NCI-H748 treated with DMSO at 0.1 percent for 48 hours (cell line): ENCODE measurements at places on chromosomes 7 and 10.

- no peak for DNase-seq
These were observed 75.2 kb downstream of the INSIG1 start for GRCh38 chr7:155372782-155373358.

DNA sequence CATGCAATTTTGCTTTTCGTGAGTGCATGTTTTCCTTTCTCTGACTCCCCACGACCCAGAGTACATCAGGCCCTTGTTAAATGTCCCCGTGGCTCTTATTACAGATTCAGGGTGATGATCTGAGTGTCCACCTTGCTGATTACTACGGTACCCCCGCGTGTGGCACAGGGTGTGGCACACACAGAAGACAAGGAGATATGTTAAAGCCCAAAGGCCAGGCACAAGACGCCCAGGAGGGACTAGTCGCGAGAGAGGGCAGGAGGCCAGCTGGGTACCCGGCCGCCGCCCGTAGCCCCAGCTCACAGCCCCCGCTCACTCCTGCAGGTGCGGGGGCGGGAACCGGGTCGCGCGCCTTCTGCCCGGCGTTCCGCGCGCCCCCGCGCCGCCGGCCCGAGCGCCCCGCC, 281 bp upstream of the EXOC6 start:
- DNase-seq: peak; percentile 44

GRCh38 chr7:99209781-99210180, 1.9 kb upstream of the KPNA7 start:
- DNase-seq: no peak

GRCh38 chr10:98361131-98362025, 53.6 kb downstream of the PYROXD2 start:
- DNase-seq: no peak

- no peak for DNase-seq
These were observed 130.4 kb downstream of the JCAD start for GRCh38 chr10:29929006-29929405.

- no peak for DNase-seq
These were observed 428.9 kb upstream of the AUTS2 start for GRCh38 chr7:69169386-69169785.

DNA sequence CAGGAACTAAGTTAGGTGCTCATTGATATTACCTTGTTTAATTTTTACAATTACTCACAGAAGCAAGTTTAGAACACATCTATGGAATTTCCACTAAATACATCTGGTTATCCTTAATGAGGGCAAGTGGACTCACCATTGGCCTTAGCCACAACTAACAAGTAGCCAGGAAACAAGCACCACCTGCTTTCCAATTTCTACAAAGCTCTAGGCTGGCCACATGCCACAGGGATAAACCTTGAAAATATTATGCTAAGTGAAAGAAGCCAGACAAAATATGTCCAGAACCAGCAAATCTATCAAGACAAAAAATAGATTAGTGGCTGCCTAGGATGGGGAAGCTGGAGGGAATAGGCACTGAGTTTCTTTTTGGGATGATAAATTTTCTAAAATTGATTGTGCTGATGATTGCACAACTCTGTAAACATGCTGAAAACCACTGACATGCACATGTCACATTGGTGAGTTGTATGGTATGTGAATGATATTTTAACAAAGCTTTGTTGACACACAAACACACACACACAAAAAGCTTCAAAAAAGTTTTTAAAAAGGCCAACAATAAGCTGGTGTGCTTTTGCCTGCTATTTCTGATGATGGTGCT, 179.4 kb downstream of the CPEB3 start:
- no peak for DNase-seq

GRCh38 chr10:61355211-61355610, 98.0 kb downstream of the TMEM26 start:
- no peak for DNase-seq

DNA sequence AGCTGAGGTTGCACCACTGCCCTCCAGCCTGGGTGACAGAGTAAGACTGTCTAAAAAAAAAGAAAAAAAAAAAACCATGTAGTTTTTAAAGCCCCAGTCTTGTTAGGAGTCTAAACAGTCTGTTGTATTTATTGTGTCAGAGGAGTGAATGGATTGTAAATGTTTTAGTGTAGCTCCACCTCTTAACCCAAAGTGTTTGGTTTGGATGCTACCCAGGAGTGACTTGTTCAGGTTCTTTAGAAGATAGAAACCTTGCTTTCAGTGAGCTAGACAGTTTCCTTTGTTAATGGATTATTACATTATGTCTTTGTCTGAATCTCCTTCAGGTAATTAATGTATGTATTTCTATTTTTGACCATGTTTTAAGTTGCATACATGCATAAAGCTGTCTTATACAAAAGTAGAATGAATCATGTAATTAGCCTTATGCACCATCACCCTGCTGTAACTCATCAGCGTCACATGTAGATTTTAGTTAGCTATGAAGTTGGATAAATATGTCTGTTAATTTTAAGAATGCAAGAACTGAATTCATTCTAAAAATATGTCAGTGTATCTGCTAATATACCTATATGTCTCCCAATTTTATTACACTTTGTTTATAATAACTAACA, 97.7 kb downstream of the TAF3 start:
- DNase-seq: no peak

GRCh38 chr7:98459529-98459928, 58.6 kb upstream of the BAIAP2L1 start:
- no peak for DNase-seq

DNA sequence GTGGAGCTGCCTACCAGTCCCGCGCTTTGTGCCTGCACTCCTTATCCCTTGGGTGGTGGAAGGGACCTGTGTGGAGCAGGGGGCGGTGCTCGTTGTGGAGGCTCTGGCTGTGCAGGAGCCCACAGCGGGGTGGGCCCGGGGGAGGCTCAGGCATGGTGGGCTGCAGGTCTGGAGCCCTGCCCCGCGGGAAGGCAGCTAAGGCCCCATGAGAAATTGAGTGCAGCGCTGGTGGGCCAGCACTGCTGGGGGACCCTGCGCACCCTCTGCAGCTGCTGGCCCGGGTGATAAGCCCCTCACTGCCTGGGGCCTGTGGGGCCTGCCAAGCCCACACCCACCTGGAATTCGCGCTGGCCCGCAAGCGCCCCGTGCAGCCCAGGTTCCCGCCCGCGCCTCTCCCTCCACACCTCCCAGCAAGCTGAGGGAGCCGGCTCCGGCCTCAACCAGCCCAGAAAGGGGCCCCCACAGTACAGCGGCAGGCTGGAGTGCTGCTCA, 859.6 kb upstream of the KCND2 start:
- no peak for DNase-seq

DNA sequence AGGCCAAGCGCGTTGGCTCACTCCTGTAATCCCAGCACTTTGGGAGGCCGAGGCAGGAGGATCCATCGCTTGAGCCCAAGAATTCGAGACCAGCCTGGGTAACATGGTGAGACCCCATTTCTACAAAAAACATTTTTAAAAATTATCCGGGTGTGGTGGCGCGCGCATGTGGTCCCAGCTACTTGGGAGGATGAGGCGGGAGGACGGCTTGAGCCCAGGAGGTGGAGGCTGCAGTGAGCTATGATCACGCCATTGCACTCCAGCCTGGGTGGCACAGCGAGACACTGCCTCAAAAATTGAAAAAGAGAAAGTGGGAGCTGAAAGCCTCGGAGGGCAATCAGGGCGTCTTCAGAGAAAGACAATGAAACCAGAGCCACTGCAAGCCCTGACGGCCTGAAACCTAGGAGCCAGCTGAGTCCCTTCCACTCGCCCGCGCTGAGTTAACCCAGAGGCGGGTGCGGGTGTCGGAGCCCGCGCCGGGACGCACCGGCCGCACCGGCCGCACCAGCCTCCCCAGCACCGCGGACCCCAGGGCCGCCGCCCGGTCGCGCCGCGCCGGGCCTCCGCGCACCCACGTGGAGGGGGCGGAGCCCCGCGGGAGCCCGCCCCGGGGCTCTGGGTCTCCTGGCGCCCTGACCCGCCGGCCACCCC, 22.4 kb downstream of the ZFAND2A start:
- no peak for DNase-seq
